ENCODE measurements at places on chromosomes 1 and 21.
A peak's percentile ranks its signal among the peaks of the same experiment; 100 is the strongest.

GRCh38 chr1:241020851-241021697 lies 335.9 kb downstream of the RGS7 start:
- no peak for DNase-seq

DNA sequence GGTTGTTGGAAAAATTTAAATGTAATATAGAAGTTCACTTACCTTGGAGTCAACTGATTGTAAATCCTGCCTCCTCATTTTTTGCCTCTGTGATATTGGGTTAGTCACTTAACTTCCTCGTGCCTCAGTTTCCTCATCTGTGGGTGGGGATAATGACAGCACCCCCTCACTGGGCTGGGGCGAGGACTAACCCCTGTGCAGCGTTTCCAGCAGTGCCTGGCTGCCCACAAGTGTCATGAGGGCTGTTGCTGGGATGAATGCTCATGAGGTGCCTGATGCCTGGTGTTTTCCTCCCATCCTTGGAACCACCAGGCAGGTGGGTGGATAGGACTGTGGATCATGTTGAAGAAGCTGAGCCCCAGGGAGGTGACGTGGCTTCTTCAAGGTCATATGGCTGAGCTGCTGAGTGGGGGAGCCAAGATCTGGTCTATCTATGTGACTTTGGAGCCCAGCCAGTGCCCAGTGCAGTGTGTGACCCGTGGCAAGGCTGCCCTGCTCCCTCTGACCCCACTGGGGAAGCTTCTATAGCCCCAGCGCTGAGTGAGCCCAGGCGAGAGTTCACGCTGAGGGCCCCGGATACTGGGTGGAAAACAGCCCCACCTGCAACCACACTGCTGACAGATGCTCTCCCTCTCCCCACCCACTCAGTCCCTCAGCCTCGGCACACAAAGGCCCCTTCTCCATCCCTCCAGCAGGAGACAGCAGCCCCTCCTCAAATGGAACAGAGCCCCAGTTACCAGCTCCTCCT lies 446.0 kb downstream of the PTPRU start:
- no peak for DNase-seq

DNA sequence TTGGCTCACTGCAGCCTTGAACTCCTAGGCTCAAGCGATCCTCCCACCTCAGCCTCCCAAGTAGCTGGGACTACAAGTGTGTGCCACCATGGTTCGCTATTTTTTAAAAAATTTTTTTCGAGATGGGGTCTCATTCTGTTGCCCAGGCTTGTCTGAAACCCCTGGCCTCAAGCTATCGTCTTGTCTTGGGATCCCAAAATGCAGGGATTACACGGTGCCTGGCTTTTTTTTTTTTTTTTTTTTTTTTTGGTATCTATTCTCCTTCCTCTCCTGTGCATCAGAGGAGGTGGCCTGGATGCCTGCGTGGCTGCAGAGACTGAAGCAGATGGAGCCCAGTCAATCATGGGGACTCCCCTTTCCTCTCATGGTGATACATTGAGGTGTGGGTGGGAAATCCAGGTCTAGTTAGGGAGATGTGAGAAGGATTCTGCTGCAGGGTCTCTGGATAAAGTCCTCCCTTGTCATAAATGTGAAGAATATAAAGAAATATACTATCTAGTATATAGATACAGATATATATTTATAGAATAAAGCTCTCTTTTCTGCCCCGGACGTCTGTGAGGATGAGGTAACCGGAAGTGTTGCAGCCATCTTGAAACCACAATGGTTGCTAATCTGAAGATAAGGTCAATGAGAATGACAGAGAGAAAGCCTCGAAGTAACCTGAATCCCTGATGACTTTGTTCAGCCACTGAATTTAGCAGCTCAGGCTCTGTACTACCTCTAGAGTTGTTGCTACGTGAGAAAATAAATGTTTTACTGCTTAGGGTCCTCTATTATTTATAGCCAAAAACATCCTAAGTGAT lies 19.5 kb upstream of the RGSL1 start:
- DNase-seq = no peak

DNA sequence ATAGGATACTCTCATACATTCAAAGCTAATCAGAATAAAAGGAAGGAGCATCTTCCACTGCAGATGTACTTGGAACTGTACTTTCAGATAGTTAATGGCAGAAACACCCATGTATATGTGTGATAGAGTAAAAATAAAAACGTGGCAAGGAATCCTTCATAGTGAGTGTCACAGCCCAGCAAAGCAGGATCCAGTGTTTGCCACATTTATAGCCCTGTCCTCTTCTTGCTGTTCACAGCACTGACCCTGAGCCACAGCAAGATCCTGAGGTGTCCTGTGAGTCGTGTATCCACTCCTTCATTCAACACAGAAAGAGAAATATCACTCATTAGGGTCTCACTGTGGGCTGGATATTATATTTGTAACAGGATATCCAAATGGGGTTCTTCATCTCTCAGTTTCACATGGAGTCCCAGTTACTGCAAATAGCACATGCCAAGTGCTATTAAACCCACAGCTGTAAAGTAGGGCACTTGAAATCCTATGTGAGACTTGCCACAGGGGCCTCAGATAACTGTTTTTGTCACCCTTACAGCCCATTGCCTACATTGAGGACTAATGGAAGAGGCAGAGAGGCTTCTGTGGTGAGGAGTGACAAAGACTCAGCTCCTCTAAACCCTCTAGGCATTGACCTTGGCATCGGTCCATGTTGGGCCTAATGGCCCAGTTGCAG lies 41.3 kb downstream of the CYP2J2 start:
- DNase-seq = no peak

- no peak for DNase-seq
These were observed 72.9 kb downstream of the IVNS1ABP start for GRCh38 chr1:185244015-185244747.

GRCh38 chr1:183147735-183148134 lies 38.3 kb upstream of the LAMC2 start:
- DNase-seq = no peak

- no peak for DNase-seq
These were observed 26.0 kb upstream of the RNF11 start for GRCh38 chr1:51210055-51210454.

DNA sequence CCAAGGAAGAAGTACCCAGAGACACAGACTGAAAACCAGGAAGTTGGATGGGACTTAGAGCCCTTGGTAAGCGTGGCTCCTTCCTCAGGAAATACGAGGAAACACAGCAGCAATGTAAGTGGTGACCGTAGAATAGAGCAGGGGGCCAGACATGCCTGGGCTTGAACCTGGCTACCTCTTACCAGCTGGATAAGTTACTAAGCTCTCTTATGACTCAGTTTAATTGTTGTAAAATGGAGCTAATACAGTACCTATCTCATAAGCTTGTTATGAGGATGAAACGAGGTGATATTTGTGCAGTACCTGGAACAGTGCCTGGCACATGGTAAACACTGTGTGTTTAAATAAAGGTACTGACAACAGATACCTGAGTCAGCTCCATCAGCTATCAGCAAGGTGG lies 19.2 kb downstream of the EBNA1BP2 start:
- DNase-seq = no peak

GRCh38 chr1:62588000-62588399 lies 9.3 kb upstream of the ANGPTL3 start:
- no peak for DNase-seq

DNA sequence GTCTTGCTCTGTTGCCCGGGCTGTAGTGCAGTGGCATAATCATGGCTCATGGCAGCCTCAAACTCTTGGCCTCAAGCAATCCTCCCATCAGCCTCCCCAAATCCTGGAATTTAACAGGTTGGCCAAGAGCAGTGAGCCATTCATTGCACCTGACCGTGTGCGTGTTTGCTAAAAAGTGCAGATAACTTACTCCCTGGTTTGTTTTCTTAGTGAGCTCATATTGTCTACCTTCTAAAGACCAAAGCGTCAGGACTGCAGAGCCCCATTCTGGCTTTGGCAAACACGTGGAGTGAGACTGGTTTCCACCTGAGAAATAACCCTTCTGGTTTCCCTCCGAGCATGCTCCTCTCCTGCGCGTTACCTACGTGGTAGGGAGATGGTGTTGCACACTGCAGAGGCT lies 32.2 kb upstream of the CA6 start:
- DNase-seq = no peak

GRCh38 chr1:160007577-160008200 lies 24.1 kb downstream of the PIGM start:
- no peak for DNase-seq

- no peak for DNase-seq
These were observed 480 bp downstream of the CADM3 start for GRCh38 chr1:159171688-159172501.

- no peak for DNase-seq
These were observed 13.2 kb upstream of the EXO5 start for GRCh38 chr1:40495315-40495903.

- no peak for DNase-seq
These were observed 349 bp upstream of the GPN2 start for GRCh38 chr1:26890467-26890796.

DNA sequence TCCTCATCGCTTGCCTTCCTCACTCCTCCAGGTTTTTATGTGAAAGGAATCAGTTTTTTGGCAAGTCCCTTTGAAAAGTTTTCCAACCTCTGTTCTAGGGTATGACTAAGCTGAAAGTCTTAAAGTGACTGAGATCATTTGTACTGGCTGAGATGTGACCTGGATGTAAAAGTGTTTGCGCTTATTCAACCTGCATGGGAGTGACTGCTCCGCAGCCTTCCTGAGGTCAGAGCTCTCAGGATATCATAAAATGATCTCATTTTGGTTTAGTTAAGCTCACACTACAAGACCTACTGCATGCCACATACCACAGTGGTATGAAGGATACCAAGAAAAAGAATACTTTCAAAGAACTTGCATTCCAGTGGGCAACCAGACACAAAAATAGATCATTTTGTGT lies 29.8 kb upstream of the TADA1 start:
- DNase-seq = no peak

DNA sequence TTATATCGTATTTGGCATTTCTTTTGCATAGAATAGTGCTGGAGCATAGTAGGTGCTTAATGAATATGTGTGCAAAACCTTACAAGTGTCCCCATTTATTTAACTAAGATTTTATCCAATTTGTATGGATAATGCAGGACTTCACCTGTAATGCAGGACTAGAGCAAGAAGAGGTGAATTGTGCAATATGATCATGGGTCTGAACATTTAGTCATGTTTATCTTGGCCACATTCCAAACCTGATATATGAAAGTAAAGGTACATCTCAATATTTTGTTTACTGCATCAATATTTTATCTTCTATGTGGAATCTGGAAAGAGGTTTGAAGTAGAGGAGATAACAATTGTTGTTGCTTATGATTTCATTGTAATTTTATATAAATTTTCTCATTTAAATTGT lies 1626.7 kb upstream of the B3GALT2 start:
- DNase-seq = peak; percentile 90

- DNase-seq = no peak
These were observed 202.2 kb upstream of the C8B start for GRCh38 chr1:57167997-57168396.

- DNase-seq = no peak
These were observed 26.0 kb downstream of the VAMP4 start for GRCh38 chr1:171715813-171716251.

DNA sequence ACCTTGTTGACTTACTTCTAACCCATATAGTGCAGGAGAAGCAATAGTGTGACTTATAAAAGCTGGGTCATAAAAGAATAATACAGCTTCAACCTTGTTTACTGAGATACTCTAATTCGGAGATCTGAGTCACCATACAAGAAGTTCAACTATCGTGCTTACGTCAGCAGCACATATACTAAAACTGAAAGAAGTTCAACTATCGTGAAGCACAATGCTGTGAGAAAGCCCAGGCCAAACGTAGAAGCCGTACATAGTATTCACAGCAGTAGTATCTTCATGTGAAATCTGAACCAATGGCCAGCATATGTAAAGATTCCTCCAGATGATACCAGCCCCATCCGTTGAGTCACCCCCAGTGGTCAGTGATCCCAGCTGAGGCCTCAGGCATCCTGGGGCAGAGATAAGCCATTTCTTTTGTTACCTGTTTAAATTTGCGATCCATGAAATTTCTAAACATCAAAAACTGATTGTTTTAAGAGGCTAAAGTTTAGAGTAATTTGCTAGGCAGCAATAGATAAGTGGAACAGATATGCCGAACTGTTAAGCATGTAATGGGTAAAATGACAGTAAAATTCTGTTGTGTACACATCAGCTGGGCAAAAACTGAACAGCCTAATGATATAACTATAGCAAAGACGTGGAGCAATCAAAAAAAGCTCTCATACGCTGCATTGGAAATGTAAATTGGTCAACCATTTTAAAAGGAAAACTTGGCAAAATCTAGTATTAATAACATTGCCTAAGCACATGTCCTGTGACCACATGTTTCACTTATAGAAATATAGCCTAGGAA lies 53.9 kb upstream of the SAMD13 start:
- DNase-seq = no peak

DNA sequence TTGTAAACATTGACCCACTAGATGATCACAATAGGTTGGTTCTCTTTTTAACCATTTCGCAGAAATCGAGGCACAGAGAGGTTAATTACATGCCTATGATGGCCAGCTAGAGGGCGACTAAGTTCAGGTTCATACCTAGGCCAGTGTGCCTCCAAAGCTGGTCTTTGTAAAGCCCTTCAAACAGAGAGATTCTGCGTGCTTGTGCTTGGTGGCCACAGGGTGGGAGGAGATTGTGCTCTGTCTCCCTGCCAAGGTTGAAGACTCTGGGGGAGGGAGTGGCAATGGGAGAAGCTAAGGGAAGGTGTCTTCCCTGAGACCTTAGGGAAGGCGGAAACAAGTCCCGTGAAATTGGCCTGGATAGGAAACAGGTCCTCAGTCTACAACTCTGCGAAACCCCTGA lies 59.1 kb upstream of the RBM15 start:
- no peak for DNase-seq

DNA sequence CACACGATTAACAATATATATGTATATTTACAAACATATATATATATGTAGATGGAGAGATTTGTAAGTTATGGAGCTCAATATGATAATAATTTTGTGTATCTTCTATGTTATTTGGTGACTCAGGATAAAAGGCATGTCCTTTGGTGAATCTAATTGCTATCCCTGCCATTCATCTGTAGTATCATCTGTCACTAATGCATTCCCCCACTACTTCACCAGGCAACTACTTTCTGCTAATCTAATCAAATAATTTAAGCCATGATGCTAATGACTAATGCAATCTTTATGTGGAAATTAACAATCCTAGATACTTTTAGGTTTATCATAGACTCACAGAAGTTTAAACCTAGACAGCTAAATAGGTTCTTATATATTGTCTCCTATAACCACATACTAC lies 1074.5 kb downstream of the PLA2G4A start:
- DNase-seq = no peak

GRCh38 chr1:25168193-25169071 lies 63.9 kb downstream of the SYF2 start:
- DNase-seq = no peak

- DNase-seq = peak; percentile 66
These were observed 37.9 kb downstream of the TGFB2 start for GRCh38 chr1:218383051-218383450.

Measured in NCI-H1417 treated with DMSO at 0.1 percent for 48 hours (cell line).